ENCODE measurements at places on chromosomes 1 and 21.
A peak's percentile ranks its signal among the peaks of the same experiment; 100 is the strongest.

DNA sequence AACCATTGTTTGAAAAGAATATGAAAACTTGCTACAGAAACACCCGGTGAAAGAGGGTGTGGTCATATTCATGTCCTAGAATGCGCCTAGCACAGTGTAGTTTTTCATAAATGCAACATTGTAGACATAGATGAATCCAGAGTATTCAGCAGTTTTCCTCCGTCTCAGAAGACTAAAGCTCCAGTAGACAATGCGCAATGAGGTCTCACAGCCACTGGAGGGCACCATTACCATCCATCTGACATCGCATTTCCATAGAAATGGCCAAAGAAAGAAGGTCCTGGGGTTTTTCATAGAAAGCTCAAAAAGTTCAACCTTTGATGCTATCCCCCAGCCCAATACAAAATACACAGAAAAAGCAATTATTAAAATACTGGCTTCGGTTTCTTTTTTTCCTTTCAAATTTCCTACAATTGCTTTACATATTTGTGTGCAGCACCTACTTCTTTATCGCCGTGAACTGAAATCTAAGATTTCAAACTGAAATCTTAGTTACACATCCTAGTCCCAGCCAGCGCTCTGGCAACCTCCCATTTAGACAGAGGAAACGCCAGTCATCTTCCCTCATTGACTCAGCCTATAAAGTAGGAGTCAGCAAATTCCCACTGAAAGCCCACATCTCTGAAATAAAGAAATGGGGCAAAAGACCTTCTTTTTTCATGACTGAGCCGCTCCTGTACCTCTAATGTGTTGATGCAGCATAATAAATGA is 3.9 kb upstream of the CD58 start:
- peak; percentile 30 for DNase-seq

DNA sequence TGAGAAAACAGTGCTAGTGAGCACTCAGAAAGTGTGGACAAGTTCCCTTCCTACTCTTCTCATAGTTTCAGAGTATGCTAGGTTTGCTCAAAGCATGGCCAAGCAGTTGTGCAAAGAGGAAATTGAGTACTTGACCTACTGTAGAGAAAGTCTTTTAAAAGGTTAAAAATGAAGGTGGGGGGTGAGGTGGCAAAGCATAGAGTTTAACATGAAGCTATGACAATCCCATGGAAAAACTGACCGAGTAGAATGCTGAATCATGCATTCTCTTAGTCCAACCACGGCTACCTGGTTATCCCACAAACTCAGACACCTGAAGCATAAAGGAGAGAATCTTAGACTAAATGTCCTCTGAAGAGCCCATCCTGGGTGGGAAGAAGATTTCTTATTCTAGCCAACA is 79.9 kb downstream of the PTPN14 start:
- no peak for DNase-seq

DNA sequence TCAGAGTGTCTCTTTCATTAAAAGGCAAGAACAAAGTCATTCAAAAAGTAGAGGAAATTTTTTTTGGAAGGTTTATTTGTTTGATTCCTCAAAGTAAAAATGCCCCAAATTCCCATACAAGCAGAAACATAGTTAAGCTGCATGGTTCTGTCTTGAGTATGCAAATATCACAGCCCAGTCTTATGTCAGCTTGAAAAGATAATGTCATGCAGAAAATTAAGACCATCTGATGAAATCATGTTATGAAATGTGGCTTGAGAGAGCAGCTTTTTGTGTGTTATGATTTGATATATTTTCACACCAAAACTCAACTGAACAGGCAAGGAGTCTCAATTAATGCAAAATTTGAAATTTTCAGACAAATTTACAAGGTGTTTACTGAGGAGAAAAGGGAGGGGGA is 411.0 kb downstream of the LMO4 start:
- DNase-seq: no peak

- peak; percentile 34 for DNase-seq
These were observed 4.6 kb downstream of the TMEM63A start for GRCh38 chr1:225877580-225877979.

- DNase-seq: peak; percentile 87
These were observed at the start of gene PLXNA2 for GRCh38 chr1:208243967-208244916. Gene PLXNA2, minus strand, starts transcription at chr1:208244384. Its CDS starts 26,462 bp downstream, at chr1:208217922.

- no peak for DNase-seq
These were observed 51.5 kb downstream of the MAP3K7CL start for GRCh38 chr21:29181799-29182470.

DNA sequence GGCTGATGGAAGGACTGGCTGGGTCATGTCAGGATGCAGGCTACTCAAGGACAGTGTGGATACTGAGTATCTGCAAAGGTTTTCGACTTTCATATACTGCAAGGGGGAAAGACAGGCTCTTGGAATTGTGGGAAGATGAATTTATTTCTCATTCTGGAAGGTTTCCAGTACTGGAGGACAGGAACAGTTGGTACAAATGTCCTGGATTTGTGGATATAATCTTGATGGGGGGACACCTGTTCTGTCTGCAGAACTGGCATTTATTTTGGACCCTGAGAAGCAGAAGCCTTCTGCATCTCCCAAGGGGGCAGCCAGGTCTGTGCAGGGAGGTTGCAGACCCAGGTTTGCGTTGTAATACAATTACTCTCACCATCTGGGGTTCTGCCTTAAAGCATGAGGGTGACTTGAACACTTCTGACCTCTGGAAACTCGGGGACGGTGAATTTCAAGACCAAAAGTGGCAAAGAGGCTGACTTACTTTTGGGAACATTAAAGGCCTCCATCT is 65.8 kb downstream of the NOS1AP start:
- DNase-seq: no peak

DNA sequence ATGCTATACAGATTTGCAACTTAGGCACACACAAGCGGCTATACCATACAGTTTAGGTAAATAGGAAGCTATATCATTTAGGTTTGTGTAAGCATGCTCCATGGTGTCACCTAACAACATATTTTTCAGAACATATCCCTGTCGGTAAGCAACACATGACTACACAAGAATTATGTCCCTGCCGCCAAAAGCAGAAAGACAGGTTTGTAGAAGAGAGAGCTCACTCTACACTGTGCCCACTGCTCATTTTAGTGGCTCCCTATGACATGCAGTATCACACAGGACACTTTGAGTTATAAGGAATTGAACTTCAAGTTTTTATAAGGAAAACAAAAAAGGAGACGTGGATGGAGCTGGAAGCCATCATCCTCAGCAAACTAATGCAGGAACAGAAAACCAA is 132.5 kb upstream of the KAZN start:
- peak; percentile 77 for DNase-seq

GRCh38 chr1:221182791-221183533 is 303.7 kb downstream of the HLX start:
- DNase-seq: no peak

DNA sequence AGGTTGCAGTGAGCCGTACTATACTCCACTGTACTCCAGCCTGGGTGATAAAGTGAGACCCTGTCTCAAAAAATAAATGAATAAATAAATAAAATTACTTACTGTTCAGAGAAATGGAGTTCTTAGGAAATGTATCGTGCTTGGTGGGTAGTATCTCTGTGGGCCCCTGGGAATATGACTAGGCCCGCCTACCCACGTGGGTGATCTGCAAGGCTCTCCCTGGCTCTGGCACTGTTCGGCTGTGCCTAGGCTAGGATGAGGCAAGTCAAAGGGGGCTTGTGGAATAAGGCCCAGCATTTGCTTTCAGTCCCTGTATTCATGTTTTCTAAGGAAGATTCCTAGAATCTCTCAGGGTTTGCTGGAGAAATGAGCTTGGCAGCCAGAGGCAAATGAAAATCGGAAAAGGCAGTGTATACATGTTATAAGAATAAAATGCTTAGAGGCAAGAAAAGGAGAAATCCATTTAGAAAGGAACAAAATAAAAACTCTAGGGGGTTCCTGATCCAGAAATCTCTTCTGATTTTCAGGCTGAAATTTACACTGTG is 4.5 kb upstream of the CSRP1 start:
- no peak for DNase-seq

DNA sequence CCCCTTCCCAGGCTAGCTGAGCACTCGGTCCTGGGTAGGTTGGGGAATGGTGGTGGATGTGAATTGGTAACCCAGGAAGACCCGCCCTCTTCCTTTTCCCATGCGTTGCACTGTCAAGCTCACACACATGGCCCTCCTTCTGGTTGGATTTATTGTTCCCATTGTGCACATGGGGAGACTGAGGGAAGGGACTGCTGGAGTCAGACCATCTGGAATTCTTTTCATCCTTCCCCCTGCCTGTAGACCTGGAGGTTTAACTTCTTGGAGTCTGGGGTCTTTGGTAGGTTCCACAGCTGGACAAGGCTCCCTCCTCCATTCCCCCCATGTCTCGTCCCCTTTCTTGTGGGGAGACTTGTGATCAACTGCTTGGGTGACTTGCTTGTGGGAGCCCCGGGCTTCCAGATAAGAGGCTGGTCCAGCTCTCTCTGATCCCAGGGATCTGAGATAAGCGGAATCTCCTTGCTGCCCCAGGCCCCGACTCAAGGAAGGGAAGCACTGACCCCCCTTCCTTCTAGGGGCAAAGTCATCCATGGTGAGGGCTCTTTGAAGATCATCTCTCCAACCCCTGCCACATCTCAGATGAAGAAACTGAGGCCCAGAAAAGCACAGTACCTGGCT is 55.7 kb upstream of the SYNC start:
- DNase-seq: no peak

- peak; percentile 93 for DNase-seq
These were observed 27.6 kb upstream of the ZNF697 start for GRCh38 chr1:119675349-119676345.

DNA sequence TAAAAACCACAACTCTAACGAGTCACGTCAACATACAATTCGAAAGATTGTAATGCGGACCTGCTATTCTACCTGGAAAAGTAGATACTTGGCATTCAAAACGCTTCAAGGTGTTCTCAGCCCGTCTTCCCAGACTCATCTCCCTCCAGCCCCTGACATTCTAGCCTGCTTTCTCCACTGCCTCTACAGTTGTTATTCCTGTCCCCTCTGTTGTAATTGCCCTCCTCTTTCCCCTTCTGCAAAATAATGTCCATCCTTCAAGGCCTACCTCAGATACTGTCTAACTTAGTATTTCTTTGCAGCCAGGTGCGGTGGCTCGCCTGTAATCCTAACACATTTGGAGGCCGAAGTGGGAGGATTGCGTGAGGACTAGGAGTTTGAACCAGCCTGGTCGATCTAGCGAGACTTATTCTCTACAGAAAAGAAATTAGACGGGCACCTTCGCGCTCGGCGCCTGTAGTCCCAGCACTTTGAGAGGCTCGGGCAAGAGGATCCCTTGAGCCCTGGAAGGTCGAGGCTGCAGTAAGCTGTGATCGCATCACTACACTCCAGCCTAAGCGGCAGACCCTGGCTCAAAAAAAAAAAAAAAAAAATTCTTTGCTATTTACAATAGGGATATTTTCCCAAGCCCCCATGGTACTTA is 756 bp upstream of the RBM34 start:
- no peak for DNase-seq
